ENCODE measurements at places on chromosomes 11 and 22.
A peak's percentile ranks its signal among the peaks of the same experiment; 100 is the strongest.

DNA sequence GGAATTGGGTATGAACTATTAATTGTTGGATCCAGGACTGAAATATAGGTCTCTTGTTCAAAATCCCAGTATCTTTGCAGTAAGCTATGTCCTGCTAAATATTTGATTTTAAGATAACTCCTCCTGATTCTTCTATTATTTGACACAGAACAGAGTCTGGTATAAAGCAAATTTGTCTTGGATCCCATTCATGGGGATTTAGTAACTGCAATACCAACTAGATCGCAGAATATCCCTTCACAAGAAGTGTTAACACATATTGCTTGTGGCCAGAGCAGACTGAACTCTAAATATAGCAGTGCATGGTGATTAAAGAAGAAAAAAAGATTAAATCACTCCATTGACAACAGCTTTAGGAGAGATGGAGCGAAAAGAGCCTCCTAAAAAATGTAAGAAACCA, 68.2 kb upstream of the ARHGAP42 start:
- no peak for DNase-seq

DNA sequence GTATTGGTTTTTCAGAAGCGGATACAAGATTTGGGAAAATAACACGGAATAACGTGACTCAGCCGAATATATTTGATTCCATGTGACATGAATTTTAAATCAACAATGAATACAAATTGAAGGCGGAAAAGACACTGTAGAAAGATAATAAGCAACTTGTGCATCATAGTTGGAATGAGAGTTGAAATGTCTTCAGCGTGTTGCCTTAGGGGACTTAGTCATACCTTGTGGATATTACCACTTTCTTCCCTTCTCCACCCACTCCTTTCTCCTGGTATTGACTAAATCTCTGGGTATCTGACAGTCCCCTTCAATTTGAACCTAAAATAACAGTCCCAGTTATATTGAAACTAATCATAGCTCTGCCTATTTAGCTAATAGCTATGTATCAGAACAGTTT, 2373.1 kb upstream of the RAG2 start:
- DNase-seq: no peak

GRCh38 chr22:26471522-26471921, 12.1 kb downstream of the HPS4 start:
- no peak for DNase-seq

DNA sequence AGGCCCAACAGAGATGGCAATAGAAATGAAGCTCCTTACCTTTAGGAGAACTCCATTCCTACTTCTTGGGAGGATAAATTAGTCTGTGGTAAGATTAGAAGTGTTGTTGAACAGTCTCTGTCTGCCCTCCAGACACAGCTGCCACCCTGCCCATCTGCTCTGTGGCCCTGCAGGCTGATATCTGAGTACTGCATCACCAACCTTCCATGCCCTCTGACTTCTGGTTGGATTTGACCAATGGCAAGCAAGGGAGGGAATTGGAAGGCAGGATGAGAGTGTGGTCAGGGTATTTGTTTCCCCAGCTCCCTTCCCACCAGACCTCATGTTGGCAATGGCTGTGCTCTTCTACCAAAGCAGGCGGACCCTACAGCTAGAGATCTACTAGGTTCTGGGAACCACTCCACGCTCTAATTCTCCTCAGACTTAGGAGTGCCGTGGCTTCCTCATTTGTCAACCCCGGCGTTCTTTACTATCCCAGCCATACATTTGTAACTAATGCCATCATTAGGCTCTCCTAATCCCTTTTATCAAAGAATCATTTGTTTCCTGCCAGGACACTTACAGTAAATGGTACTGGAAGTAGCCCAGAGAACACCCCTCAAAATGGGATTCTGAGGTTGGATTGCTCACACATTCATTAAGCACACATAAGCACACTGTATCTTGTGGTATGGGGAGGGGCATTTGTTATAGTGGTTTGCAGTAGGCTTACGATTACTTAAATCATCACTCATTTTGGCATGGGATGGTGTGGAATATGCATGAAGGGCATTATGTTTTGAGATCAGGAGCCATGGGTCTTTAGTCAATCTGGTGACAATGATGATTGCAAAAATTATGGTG, 35.4 kb upstream of the CD44 start:
- DNase-seq: no peak

DNA sequence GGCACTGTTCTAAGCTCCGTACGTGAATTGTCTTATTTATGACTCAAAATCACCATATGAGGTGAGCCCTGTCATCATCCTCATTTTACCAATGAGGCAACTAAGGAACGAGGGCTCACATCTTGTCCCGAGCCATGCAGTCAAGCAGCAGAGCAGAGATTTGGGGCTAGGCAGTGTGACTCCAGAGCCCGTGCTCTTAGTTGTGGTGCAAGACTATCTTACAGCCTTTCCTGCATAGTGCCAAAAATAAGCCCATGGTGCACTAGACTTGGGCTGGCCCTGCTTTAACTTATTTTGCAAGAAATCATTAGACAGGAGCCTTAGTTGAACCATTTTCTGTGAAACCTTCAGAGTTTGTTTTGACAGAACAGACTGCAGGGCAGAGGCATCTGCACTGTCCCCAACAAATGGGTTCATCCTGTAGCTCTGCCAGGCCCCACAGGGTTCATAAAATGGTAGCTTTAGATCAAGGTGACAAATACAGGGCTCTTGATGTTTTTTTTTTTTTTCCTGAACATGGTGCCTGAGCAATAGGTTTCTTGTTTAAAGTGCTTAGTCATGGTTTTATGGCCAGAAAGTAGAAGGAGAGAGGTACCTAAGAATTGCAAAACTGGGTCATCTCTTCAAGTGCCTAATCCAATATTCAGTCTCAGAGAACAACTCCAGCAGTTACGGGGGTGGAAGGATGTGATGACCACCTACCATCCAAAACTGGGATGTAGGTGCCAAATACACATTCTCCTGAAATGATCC, 56.6 kb downstream of the BMAL1 start:
- DNase-seq: no peak

GRCh38 chr11:75421902-75422247, 11.1 kb downstream of the KLHL35 start:
- no peak for DNase-seq

- peak; percentile 39 for DNase-seq
Measured at GRCh38 chr11:34356913-34357700, 703 bp downstream of the ABTB2 start.

DNA sequence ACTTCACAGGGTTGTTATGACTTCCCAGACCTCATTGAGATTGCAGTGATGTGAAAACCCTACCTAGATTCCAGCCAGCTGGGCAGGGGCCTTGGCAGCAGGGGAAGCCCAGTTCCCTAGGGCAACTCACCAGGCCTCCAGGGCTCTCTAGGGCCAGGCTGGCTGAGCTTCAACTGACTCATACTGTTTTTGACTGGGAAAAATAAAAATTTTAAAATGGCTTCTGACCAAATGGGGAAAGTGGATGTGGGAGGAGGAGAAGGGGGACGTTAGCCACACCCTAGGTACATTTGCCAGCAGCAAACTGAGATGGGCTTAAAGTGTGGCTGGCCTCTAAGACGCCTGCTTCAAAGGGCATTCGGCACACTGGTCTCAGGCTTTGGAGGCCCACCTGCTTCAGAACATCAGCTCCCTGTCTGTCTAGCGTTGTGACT, 39.0 kb downstream of the BMAL1 start:
- no peak for DNase-seq

- DNase-seq: no peak
Measured at GRCh38 chr11:4090258-4090657, 4.3 kb upstream of the RRM1 start.

GRCh38 chr11:103486604-103487003, 377.4 kb downstream of the DYNC2H1 start:
- no peak for DNase-seq

DNA sequence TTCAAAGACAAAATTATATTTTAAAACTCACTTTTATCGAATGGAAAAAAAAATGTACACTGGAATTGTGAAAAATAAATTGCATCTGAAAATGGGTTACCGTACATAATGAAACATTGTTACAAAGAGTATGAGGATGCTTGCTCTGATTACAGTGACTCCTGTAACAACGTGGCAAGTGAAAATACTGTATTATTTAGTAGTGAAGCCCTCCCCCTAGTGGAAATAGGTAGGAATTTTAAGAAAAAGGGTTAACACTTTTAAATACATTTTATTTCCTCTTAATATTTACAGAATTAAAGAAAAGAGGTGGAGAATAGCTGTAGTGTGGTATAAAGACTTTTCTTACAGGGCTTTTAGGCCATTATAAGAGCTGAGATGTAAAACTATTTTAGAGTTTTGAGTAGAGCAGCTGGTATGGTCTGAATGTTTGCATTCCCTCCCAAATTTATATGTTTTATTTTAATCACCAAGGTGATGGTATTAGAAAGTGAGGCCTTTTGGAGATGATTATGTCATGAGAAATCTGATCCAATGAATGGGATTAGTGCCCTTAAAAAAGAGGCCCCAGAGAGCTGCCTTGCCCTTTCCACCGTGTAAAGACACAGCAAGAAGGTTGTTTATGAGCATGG, 25.2 kb downstream of the FAM76B start:
- DNase-seq: no peak

GRCh38 chr22:33328789-33329296, 270.7 kb upstream of the SYN3 start:
- DNase-seq: no peak

GRCh38 chr22:32413719-32414118, 1.7 kb upstream of the RTCB start:
- no peak for DNase-seq

- no peak for DNase-seq
Measured at GRCh38 chr11:116137753-116138152, 633.5 kb upstream of the CADM1 start.

GRCh38 chr11:61689164-61689496, 8.9 kb downstream of the DAGLA start:
- no peak for DNase-seq

DNA sequence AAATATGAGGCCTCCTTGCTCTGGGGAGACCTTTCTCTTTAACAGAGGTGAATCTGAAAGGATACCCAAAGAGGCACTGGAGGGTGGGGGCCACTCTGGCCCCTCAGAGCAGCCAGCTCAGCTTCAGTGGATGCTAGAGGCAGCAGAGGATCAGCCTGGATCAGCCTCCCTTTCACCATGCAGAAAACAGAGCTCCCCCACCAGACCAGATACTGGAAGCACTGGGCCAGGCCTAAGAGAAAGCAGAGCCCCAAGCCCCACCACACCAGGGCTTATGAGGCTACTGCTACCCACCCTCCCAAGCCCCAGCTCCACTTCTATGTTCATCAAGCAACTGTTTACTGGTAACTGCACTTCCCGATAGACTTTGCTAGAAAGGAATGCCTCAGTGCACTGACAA, 4.0 kb upstream of the SLC43A3 start:
- no peak for DNase-seq

GRCh38 chr22:21951931-21952465, 650 bp downstream of the PPM1F start:
- DNase-seq: no peak

DNA sequence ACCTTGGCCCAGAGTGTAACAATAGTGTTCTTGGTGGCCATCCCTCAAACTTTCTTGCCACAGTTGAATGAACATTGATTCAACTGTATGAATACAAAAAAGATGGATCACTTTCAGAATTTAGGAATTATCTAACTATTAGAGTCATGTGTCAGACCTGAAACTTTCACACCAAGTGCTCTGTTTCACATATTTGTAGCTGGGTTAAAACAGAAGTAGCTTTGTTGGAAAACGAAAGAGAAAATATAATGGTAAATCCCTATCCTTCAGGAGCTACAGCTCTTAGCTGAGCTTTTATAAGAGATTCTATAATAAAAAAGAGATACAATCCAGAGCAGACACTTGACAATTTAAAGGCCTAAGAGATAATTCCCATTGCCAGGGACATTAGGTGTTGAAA, 719.3 kb downstream of the JRKL start:
- no peak for DNase-seq

- DNase-seq: no peak
Measured at GRCh38 chr11:22928207-22928917, 68.1 kb upstream of the CCDC179 start.

GRCh38 chr11:69825037-69825834, 6.0 kb upstream of the FGF3 start:
- DNase-seq: no peak

DNA sequence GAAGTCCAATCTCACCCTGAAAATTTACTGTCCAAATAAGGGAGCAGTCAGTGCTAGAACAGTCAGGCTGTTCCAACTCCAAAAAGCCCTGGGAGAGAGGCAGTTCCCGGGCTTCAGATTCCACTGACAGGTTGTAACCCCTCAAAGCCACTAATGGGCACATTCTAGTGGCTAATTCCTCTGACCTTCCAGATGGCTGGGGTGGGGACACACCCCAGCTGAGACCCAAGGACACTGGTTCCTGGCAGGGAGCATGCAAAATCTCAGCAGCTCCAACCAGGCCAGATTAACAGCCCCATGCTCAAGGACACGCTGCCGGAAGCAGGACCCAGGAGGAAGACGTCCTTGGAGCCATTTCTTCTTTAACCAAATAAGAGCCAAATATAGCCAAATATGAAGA, 92.7 kb downstream of the RPL27A start:
- DNase-seq: no peak

Measured in stimulated activated CD4-positive, alpha-beta T cell treated with anti-CD3 and anti-CD28 coated beads, TNF-alpha, amount 100 ng/mL, for 1 hour (primary cell).